ENCODE measurements at places on chromosomes 1 and 21.

- peak; percentile 34 for DNase-seq
Observed at GRCh38 chr1:15836772-15837669, 10.5 kb upstream of the SPEN start.

GRCh38 chr1:15172405-15173259 is 19.1 kb downstream of the TMEM51 start:
- DNase-seq: no peak

GRCh38 chr1:205477759-205478247 is 22.0 kb upstream of the BLACAT1 start:
- peak; percentile 41 for DNase-seq

GRCh38 chr1:44585315-44585920 is 88.9 kb downstream of the TMEM53 start:
- no peak for DNase-seq

GRCh38 chr1:47440599-47441081 is 2.8 kb downstream of the FOXD2 start:
- no peak for DNase-seq

DNA sequence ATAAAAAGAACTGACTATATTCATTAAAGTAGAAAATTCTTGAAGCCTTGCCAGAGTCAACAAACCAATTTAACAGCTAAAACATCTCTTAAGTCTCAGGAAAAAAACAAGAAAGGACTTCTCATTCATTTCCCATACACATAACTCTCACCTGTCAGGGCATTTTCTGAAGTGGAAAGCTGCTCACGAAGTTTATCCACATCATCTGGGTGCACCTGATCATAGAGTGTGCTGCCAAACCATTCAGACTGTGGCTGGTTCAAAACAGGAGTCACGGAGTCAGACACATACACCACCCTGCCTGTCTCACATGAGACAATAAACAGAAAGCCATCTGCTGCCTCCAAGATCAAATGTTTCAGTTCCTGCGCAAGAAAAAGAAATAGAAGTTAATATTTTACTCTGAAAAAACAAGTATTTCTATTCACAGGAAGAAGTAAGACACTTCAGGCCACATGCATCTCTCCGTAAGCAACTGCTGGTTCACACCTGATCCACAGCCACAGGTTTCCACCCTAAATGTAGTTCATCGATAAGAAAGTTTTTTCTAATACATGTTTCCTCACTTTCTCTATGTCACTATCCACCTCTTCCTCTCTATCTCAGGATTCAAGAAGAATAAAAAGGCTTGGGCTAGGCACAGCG is 28.2 kb upstream of the CTSK start:
- DNase-seq: no peak

- DNase-seq: no peak
Observed at GRCh38 chr1:14974361-14974760, 179.2 kb upstream of the TMEM51 start.

DNA sequence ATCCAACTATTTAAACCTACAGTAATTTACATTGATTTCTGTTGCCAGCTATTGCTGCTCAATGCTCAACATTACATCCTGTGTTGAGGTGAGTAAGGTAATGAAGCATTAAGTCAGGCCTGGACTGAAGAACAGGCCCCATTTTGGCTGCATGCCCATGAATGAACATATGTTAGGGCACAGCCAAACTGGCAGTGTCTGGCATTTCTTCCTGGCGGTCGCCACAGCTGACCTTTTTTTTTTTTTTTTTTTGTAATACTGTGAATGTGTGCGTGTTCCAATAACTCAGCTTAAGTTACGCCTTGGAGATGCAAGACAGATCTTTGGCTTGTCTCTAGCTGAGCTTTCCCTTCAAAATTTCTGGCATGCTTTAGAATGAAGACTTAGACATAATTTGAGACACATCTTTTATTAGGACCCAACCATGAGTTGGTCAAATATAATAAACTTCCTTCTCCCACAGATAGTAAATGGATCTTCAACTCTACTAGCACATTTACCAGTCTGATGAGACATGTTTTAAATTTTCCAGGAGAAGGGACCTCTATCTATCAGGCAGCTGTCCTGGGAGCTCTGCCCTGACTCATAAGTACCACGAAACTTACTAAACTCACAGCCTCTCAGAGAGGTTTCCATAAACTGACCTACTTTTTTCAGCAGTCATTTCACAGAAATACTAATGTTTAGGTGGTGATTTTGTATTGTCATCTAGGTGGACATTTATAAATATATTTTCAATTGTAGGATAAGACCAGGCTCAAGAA is 341.1 kb upstream of the RUNX1 start:
- DNase-seq: no peak

DNA sequence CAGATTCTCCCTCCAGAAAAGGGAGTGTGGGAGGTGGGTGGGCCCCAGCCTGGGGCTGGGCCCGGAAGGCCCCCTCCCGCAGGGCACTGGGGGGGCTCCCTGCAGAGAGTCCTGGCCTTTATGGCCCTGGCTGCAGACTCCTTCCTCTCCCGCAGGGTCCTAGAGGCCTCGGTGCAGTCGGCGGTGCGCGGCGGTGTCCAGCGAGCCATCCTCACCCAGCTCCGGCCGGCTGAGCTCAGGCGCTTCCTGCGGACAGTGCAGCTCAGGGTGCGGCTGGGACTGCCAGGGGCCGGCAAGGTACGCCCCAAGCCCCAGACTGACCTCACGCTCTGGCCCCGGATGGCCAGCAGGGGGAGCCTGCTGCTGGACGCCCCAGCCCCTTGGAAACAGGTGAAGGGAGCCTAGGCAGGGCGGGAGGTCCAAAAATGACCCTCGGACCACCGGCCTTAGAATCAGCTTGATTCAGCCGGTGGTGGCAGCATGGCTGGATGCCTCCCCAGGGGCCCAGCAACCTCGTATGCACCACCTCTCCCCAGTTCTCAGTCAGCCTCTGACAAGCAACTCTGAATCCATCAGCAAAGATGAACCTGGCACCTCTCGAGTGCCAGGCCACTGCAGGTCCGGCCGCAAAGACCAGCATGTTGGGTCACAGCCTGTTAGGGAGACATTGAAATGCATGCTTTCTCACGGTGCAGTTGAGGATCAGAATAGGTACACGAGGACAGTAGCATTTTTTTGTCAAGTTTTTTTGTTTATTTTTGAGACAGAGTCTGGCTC is 20.6 kb downstream of the MTHFR start:
- DNase-seq: peak; percentile 72

- DNase-seq: no peak
Observed at GRCh38 chr1:200980873-200981272, 42.6 kb downstream of the KIF21B start.

DNA sequence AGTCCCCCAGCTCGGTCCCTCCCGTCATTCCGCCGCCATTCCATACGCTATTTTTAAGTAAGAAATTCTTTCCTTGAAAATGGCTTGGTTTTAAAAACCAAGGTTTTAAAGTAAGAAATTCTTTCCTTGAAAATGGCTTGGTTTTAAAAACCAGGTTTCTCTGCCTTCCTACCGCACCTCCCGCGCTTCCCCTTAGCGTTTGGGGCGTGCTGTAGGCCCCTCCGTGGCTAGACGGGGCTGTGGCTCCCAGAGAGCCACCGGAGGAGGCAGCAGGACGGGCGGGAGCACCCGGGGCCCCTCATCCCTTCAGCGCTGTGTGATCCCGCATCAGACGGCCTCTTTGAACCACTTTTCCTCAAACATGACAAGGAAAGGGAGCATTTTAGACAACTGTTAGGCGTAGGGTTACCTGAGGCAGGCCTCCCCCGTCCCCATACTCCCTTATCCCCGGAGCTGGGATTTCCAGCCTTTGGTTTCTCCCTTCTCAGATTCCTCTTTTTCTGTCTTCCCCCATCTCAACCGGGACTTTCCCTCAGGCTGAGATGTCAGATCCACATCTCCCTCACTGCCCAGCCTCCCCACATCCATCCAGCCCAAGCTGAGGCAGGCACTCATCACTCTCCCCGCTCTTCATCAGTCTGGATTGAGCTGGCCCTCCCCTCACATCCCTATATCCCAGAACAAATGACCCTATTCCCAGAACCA is 541 bp upstream of the CD58 start:
- no peak for DNase-seq

- DNase-seq: no peak
Observed at GRCh38 chr1:192580351-192580962, 4.9 kb downstream of the RGS1 start.

DNA sequence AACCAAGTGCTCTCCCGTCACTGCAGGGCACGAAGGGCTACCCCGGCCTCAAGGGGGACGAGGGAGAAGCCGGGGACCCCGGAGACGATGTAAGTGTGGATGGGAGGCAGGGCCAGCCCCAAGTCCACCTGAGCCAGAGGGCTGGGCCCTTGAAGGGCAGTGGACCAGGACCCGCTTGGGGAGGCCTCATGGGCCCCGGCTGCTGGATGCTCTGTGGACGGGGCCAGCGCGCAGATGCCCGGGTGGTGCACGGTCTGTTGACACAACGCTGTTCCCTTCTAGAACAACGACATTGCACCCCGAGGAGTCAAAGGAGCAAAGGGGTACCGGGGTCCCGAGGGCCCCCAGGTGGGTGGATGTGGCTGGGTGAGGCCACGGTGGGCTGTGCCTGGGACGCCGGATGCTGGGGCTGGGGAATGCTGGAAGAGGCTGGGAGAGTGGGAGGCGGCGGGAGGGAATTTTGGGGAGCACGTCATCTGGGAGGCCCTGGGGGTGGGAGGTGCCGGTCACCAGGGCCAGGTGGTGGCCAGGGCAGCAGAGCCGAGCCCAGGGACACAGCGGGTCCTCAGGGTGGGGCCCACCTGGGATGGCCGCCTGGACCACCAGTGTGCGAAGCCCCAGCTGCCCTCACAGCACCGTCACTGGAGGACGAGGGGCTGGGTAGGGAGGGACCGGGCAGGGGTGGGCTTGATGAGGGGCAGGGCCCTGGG is 17.5 kb downstream of the COL6A1 start:
- peak; percentile 20 for DNase-seq

GRCh38 chr1:29852248-29852647 is 615.9 kb downstream of the PTPRU start:
- no peak for DNase-seq

GRCh38 chr1:229600229-229600628 is 25.7 kb downstream of the TAF5L start:
- DNase-seq: no peak

DNA sequence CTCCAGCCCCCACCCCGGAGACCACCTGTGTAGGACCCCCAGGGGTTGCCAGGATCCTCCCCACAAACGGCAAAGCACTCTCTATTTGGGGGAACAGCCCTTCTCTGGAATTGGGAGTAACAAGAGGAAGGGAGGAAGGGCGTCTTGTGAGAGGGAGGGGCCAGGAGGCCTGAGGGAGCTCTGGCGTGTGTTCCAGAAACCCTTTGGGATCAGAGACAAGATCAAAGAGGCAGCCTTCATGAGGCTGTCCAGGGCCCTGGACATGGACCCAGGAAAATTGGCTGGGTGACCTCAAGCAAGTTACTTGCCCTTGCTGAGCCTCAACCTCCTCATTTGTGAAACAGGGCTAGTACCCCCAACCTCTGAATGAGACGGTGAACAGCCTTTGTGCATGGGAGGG is 18.1 kb upstream of the ECE1 start:
- peak; percentile 53 for DNase-seq

DNA sequence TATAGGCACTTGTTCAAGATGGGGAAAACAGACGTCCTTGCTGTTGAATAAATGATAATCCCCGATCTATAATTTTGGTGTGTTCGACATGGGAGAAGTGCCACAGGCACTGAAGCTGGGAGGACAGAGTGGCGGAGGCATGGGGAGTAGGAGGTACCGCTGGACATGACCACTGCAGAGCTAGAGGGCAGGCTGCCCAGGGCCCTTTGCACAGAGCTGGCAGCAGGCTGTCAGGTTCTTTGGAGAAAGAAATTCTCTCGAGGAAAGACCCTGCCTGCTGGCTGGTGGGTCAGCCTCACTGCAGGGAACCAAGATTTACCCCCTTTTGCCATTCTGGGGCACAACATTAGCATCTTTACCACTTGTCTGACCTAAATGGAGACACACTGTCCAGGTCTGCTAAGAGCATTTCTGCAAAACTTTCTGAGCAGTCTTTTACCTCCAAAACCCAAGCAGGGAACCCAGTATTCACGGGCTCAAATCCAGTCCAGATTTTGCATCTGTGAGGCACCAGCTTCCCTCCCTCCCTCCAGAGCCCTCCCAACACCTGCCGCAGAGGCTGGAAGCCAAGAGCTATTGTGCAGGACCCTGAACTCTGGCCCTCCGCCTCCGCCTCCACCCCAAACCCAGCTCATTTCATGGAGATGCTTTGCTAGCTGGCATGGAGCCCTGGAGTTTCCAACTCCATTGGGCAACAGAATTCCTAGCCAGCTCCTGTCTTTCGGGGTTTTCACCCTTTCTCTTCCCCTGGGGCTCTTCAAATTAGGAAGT is 142.3 kb downstream of the PLXNA2 start:
- peak; percentile 52 for DNase-seq

DNA sequence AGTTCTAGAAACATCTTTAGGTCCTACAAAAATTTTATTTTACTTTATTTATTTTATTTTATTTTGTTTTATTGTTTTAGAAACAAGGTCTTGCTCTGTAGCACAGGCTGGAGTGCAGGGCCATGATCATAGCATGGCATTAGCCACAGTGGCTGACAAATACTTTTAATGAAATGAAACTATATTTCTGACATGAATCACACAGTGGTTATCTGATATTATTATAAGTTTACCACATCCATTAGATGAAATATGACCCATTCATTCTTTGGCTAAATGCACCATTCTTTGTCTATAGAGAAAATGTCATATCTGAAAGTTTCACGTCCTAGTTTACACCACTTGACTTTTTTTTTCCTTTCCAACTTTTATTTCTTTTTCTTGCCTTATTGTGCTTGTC is 613.4 kb upstream of the ADAMTS5 start:
- no peak for DNase-seq

- no peak for DNase-seq
Observed at GRCh38 chr1:152436593-152437496, 22.8 kb upstream of the CRNN start.

DNA sequence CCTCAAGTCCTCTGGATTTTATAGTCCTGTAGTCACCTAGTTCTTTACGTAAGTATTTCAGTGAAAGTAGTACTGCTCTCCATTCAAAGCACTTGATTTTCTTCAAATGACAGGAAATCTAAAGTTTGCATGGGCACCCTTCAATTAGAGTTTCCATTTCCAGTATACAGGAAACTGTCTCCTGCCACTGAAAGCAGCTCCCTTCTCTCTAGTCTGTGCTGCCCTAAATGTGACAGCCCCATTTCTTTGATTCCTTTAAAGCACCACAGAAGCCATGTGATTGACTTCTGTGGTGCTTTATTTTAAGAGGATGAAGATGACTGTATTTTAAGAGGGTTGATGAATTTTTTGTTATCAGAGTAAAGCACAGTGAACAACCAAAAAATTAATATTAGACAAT is 226.1 kb downstream of the DNAH14 start:
- no peak for DNase-seq

Data from uterus (tissue), 4 donors.